ENCODE measurements at places on chromosomes 1 and 21.

DNA sequence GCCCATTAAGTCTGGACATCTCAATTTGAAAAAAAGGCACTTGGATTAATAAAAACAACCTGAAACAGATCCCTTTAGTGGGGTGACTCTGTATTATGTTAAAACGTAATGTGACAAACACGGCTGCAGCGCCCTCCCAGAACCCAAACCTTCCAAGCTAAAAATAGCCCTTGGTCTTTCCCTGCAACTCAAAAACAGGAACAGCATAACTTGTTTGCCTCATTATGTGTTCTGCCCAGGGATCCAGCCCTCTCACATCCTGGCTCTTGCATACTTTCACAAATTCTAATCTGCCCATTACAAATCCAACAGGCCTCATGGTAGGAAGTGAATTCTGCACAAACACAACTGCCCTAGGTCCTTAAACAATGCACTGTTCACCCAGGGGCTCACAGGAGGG lies 94.7 kb upstream of the GADD45A start:
- DNase-seq: peak; percentile 58

- DNase-seq: no peak
These were observed 23.1 kb upstream of the B3GALNT2 start for GRCh38 chr1:235527196-235527814.

- DNase-seq: no peak
These were observed 55.4 kb downstream of the ARHGEF10L start for GRCh38 chr1:17594690-17595601.

GRCh38 chr21:14615359-14615974 lies 69.4 kb upstream of the SAMSN1 start:
- no peak for DNase-seq

- no peak for DNase-seq
These were observed 360.7 kb downstream of the CAMTA1 start for GRCh38 chr1:7145947-7146346.

DNA sequence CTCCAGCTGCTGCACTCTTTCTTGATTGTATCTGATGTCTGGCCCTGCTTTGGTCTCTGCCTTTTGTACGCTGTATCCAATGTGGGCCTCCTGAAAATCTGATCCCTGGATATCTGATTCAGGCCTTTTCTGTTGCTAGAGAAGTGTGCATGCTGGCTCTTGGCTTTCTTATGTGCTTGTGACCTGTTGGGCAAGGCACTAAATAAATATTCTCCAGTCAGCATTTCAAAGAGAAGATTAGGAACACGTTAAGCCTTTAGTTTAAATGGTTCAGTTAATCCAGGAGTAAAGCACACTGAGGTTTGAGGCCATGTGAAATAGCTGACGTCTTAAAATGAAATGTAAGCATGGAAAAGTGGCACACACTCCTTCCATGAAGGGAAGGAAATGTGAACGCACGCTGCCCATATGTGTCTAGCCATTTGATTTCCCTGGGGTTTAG lies 9.3 kb upstream of the F3 start:
- DNase-seq: no peak

DNA sequence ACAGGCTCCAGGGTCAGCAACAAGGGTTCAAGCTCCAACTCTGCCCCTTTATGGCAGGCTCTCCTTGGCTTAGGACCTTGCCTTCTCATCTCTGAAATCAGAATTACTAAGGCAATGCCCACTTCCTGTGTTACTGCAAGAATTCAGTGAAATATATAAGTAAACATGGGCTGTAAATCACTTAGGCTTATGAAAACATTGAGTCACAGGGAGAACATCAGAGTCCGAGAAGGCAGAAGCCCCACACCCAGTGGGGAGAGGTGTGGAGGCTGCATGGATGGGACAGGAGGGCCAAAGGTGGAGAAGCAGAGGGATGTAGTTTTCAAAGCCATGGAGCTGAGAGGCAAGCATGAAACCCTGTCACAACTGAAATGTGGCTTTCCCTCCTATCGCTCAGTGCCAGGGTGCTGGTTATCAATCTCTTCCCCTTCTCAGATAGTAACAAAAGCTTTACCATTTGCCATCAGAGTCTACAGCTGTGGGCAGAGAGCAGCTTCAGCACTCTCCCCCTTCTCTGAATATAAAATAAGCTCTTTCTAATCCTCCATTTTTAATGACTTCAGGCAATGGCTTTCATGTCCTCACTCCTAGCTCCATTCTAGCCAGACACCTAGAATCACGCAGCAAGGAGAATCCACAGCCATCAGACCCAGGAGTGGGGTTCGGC lies 3.4 kb downstream of the RGS8 start:
- no peak for DNase-seq

- no peak for DNase-seq
These were observed 106.0 kb upstream of the SOD1 start for GRCh38 chr21:31553461-31553860.

DNA sequence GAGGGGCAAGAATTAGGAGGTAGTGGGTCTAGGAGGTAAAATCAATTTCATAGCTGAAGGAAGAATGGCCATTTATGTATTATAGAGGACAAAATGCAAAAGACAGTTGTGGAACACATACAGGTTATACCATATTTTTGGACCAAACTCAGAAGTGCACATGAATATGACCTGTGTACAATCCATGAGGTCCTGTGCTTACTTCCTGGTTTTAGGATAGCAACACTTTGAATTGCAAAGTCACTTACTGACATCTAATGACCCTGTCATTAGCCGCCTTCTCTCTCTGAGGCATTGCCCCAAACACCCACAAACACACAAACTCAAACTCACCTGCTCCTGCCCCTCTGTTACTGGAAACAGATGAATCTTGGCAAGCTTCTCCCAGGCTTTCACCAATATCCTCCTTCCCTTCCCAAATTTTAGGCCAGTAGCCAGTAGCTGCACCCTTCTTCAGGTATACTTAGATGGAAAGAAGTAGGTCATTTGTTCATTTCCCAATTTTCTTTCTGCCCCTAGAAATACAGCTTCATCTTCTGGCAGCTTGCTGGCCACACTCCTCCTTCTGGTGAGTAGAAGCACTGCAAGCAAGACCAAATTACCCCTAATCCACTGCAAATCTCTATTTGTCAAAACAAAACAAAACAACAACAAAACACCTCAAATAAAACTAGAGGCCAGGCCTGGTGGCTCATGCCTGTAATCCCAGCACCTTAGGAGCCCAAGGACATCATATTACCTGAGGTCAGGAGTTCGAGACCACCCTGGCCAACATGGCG lies 13.7 kb upstream of the RPL5 start:
- DNase-seq: peak; percentile 32

DNA sequence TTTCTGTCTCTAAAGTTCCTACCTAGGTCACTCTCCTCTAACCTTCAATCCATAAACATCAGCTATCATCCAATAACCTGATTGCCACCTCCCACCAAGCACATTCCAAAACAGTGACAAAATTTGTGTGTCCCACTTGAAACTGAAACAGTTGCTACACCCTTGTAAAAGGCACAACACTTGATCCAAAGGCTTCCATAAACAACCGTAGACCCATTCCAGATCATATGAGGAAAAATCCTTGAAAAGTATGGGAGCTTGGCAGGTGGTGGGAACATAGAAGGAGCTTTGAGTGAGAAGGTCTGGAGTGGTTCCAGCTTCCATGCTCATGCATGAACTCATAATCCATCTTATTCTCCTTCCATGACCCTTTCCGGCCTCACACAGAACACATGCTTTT lies 82.0 kb upstream of the ATP1A1 start:
- DNase-seq: no peak

- no peak for DNase-seq
These were observed 124.6 kb downstream of the KIF26B start for GRCh38 chr1:245279346-245279745.

GRCh38 chr1:232868793-232869491 lies 63.7 kb downstream of the MAP10 start:
- no peak for DNase-seq

- DNase-seq: no peak
These were observed 2.8 kb downstream of the ITPKB start for GRCh38 chr1:226736001-226736907.

- DNase-seq: no peak
These were observed 590.8 kb upstream of the PRMT6 start for GRCh38 chr1:106465666-106466065.

GRCh38 chr21:39452207-39452969 lies 618 bp downstream of the SH3BGR start:
- no peak for DNase-seq

GRCh38 chr1:214451596-214451995 lies 99.8 kb downstream of the PTPN14 start:
- DNase-seq: no peak

GRCh38 chr1:37663426-37664000 lies 28.8 kb upstream of the CDCA8 start:
- no peak for DNase-seq

DNA sequence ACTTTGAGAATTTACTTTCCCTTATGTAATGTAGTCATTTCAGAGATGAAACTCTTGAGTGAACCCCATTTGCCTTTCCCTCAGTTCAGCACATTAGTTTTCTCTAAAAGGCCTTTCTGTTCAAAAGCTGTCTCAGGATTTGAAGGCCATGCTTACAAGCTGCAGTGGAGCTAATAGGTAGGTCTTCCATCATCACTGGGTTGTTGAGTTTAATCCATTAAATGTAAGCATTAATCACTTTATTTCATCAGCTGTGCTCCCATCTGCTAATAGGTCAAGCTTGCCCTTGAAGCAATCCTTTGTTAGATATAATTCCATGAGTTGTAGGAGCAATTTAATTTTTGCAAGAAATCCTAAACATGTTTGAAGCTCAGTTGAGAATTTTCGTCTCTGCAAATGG lies 422.2 kb upstream of the ZP4 start:
- no peak for DNase-seq
